H1 (cell line): ENCODE measurements at places on chromosomes 5 and 9.

DNA sequence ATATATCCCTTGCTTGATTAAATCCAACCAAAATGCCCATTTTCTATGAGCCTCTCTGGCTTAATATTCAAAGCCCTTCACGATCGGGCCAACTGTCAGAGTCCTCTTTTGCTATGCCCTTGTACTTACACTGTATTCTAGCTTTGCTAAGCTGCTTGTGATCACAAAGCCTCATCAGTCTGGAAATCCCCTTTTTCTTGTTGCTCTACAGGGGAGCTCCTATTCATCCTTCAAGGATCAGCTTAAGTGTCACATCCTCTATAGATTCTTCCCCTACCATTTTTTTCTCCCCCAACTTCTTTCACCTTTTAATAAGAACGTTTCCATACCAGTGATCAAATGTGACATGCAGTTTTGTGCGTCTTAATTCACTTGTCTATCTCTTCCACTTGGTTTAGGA, 450.4 kb upstream of the CHD1 start:
- no peak for DNase-seq

DNA sequence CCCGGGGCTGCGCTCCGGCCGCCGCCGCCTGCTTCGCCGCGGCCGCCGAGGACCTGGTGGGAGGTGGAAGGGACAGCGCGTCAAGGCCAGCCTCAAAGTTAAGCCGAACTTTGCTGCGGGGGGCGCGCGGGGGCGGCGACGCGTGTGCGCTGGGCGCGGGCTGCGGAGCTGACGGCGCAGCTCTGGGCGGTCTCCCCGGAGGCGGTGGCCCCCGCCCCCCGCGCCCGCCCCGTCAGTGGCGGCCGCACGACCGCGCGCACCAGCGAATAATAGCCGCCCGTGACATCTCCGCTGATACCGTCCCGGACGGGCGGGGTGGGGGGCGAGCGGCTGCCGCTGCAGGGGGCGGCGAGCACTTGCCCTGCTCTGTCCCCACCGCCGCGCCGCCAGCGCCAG, 579 bp upstream of the FAM78A start:
- DNase-seq: no peak

DNA sequence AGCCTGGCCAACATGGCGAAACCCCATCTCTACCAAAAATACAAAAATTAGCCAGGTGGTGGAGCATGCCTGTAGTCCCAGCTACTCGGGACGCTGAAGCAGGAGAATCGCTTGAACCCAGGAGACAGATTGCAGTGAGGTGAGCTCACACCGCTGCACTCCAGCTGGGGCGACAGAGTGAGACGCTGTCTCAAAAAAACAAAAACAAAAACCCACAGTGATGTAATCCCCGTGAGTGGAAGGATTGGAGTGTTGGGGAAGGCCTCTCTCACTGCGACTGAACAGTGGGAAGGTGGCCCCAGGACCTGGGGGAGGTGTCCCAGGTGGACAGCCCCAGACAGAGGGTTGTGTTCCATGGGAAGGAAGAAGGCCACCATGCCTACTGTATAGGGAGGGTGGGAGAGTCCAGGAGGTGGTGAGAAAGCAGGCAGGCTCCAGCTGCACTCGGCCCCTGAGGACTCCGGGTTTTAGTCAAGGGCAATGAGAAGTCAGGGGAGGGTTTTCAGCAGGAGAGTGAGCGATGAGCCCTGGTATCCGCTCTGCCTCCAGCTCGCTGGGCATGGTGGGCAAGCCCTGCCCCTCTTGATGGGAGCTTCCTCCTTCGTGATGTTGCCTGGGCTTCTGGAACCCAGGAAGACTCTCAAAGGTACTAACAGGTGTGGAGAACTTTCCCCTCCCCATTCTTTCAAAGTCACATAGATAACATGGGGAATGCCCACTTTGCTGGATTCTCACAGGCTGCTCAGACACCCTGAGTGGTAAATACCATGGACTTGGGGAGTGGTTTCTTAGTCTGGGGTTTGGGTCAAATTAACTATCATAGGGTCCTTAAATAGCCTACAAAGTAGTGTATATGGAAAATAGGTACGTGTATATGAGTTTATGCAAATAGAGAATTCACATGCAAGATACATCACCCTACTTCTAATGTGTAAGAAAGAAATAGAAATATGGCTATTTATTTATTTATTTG, 74.7 kb downstream of the PPARGC1B start:
- no peak for DNase-seq

- DNase-seq: no peak
Observed at GRCh38 chr9:108103046-108103693, 613.6 kb upstream of the KLF4 start.

GRCh38 chr5:63743096-63743798, 219.0 kb downstream of the HTR1A start:
- no peak for DNase-seq

DNA sequence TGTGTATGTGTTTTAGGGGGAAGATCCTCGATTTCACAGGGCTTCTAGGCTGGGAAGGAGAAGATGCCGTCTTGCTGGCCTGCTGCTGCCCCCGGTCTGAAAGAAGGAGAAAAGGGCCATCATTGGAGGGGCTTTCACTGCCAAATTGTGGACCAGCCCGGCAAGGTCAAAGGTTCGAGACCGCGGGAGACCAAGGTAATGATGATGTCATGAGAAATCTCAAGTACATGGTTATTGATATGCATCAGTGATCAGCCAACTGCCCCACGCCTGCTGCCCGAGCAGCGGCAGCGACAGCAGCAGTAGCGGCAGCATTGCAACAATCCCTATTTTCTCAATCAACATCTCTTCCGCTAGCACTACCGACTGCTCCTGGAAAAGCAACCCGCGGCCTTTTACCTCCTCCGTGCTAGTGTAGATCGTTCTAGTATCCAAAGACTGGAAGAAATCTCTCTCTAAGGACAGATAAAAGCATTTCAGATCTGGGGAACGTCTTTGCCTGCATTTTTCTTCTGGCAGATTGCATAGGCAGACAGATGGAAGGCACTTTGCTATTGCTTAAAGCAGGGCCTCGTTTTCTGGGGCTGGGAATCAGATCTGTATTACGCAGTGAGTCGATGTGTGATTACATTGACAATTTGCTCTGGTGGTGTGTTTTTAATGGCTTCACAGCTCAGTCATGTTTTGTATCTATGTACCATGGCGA, 215.3 kb downstream of the MEF2C start:
- DNase-seq: no peak
